ENCODE measurements at places on chromosomes 4 and X.

DNA sequence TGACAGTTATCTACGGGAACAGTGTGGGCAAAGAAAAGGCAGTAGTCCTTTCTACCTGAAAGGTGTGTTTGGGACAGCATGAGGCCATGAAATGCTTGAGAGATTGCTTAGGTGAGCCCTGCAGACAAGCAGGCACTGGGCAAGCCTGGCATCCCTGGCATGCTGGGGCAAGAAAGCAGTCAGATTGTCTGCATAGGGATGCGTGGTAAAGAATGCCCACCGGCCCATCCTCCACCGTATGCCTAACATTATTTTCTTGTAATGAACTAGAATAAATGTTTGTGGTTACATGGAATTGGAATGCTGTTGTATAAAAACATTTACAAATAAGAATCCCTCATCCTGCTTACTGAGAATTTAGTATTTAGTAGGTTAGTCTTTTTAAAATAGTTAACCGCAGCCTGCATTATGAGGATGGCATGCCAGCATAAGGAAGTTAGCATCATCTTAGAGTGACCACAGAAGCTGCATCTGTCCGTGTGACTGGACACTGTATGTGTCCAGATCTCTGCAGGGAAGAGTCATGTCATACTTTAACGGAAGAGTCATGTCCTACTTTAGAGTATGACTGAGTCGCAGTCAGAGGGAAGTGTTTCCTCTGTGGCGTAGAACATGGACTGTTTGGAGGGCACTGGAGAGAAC is 18.9 kb downstream of the ZBTB49 start:
- DNase-seq, result peak; percentile 90

DNA sequence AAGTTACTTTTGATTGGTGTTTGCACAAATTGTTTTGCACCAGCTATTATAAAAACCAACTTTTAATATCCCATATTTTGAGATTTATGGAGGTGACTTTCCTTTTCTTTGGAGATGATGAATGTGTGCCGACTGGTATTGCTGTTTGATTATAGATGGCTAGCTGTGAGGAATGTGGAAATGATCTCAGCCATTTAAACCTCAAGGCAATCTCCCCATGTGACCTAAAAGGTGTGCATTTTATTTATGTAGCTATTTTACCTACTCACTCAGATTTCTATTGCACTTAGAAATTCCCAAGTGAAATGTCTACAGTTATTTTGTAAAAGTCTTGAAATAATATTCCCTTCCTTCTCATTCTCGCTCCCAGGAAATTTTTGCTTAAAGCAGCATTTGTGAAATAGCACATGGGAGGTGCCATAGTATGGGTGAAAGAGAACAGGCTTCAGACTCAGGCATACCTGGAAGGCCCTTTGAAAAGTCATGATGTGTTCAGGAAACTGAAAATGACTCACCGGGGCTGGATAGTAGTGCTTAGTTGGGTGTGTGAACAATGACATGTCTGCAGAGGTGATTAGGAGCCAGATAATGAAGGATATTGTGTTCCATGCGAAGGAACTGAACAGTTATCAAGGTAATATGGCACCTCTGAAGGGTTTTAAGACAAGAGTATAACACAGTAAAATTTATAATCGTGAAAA is 247.6 kb downstream of the CBLL2 start:
- DNase-seq, result peak; percentile 74

- DNase-seq, result peak; percentile 89
Measured at GRCh38 chr4:97656044-97656720, 487.1 kb downstream of the STPG2 start.

DNA sequence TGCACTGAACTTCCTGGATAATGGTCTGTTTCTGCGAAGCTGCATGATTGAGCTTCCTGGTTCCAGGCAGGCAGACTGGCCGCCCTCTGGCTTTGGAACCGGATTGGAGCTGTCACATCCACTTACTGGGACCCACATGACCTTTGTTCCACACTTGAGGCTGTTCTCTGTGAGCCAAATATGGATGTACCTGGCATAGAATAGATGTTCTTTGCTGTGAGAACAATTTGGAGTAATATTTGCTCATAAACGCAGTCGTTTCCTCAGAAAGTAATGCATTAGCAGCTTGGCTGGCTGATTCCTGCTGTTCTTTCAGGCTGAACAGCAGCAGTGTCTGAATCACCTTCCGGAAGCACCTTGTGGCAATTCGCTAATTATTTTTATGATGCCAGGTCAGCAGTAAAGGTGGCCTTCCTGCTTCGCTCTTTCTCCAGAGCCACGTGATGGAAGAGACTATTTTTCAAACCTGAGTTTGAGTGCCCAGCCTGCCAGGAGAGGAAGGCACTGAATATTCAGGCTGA is 78.1 kb upstream of the BOD1L1 start:
- DNase-seq, result peak; percentile 43

GRCh38 chrX:16966752-16967448 is 20.4 kb downstream of the REPS2 start:
- no peak for DNase-seq

GRCh38 chrX:106959901-106960300 is 39.7 kb downstream of the CLDN2 start:
- DNase-seq, result peak; percentile 42

DNA sequence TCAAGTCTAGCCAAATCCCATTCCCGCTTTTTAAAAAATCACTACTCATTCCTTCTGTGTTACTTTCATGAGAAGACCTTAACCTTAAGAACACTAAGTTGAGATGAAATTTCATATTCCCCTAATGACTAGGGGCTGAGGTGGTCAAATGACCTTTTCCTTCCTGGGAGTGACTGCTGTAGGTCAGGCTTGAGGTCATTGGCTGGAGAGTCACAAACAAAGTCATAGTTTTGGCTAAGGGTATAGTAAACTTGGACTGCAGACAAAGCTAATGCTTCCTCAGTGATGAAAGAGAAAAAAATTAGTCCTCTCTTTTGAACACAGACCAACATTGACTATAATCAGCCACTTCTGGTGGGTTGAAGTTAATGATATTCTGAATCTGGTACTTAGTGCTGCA is 16.0 kb upstream of the FGF2 start:
- DNase-seq, result no peak

DNA sequence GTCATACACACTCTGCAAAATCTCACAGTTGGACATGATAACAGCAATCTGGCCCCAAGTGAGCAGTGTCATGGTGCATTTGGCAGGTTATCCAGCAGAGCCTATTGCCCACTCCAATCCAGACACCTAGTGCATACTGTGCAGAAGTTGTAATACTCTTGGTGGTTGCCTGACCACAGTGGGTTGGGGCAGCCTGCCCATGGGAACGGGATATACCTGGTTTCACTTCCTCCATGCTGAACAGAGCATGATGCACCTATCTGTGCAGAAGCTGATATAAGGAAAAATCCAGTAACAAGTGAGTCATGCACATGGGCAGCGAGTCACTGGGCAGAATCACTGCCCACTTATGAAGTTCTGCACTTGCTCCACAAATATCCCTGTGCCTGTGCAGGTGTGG is 105.3 kb upstream of the IGSF1 start:
- peak; percentile 35 for DNase-seq

GRCh38 chrX:102930990-102931756 is 5.9 kb upstream of the RAB40AL start:
- DNase-seq, result no peak

DNA sequence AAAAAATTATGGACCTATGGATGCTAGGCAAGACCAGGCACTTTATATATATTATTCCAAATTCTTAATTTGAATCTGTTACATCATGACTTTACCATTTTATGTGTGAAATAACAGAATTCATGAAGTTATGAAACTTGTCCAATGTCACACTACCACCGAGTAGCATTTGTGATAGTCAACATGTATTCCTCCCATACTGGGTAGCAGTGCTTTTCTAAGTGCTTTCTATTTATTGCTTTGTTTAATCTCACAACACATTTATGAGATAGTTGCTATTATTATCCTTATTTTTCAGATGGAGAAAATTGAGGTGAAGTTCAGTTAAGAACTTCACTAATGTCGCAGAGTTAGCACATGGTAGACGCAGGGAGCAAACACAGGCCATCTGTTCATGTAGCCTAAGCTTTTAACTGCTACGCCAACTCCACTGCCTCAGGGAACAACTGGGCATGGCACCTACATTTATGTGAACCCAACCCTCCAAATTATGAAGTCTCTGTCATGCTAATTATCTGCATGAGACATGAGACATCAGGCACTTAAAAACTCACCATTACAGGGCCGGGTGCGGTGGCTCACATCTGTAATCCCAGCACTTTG is 20.8 kb downstream of the GUCY1A1 start:
- no peak for DNase-seq

GRCh38 chrX:19839770-19840254 is 47.6 kb downstream of the SH3KBP1 start:
- peak; percentile 83 for DNase-seq

GRCh38 chr4:176780995-176781738 is 11.6 kb downstream of the VEGFC start:
- no peak for DNase-seq

DNA sequence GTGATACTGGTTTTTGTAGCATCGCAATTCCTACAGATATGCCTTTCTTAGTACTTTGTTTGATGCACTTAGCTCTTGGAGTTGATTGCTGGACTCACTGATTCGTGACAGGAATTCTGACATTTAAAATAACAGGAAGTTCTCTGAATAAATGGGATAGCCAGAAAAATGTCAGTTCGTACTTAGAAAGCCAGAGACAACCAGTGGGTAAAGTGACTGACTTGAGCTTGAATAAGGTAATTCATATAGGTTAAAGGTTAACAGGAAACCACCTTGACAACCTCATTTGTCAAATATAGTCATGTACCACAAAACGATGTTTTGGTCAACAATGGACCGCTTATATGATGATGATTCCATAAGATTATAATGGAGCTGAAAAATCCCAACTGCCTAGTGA is 181.4 kb downstream of the RPA4 start:
- DNase-seq, result no peak

DNA sequence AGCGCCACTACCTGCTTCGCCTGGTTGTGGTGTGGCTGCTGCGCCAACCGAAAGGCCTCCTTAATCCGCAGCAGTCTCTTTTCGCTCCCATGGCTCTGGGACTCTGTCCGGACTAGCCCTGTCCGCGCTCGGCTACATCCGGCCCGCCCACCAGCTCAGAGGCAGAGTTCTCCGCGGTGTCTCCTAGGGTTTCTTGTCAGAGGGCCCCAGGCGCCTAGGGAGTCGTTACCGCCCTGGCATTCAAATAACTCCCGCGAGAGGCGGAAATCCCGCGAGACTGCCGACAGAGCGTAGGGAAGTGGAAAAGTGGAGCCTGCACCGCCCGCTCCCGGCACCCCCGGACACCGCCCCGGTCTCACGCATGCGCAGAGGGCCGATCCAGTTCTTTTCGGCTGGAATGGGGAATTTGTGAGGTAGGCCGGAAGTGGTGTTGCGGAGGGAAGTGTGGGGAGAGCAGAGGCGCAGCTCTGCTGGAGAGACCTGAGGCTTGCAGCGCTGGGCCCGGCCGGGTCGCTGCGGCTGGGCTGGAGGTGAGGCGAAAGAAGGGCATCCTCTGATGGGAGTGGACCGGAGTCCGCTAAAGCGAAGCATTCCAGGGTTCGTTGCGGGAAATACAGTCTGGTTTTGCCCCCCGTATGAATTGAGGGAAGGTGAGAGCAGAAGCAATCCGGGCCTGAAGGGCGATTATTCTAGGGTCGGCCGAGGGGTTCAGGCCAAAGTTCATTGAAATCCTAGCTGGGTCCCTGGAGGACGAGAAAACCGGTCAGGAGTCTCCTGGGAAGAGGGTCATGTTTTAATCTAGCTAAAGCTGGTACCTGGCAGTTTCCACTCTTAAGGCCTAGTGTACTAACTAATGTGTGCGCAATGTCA is at the start of gene FAM200B:
FAM200B (plus strand) TSS at position 456 of the 870 bp plus-strand sequence. CDS start 5,151 bp downstream, outside the sequence.
- peak; percentile 100 for DNase-seq

DNA sequence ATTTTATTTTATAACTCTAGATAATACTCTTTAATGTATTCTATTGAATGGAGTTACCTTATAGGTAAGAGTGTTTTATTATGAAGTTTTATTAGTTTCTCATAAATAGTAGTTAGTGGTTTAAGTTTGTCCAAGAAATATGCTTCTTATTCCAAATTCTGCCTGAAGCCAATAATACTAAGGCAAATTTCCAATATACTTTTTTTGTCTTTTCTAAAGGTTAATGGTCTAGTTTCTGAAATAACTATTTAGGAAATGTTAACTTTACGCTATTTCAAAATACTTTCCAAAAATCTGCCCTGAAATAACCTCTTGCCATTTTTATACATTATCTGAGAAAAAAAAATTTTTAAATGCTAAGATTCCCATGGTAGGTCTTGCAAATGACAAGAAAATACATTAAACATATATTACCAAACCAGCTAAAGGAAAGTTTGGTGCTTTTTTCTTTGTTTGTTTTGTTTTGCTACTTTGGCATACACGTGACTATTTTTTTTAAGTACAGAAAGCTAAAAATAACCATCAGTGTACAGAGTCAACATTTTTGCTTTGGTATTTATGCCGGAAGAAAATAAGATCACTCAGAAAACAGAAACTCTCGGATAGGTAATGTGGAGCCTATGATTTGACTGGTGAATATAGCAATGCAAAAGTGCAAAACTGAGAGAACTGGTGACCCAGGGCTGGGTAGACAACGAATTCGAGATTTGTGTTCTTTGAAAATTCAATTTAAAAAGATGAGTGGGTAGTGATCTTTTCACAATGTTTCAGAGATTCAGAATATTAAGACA is 29.8 kb downstream of the PCDH18 start:
- DNase-seq, result no peak

GRCh38 chrX:134026565-134027311 is 41.3 kb upstream of the GPC3 start:
- DNase-seq, result peak; percentile 1

GRCh38 chrX:40485102-40485826 is 95.5 kb upstream of the ATP6AP2 start:
- DNase-seq, result peak; percentile 3

DNA sequence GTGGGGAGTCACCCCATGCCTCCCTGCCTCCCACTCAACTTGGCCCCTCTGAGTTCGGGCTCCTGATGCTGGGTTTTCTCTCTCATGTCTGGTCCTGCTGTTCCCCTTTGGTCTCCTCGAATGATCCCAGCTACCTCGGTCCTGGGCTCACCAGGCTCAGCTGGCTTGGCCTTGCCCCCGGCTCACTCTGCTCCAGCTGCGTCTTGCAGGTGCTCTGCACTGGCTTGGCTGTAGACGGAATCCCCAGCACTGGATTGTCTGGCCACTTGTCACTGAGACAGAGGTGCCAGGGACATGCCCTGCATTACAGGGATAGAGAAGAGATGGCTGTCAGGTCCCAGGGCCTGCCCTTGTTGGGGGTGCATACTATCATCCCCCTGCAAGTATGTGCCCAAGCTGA is 41.6 kb upstream of the NYX start:
- no peak for DNase-seq

GRCh38 chrX:140090800-140091124 is 125.4 kb upstream of the CXorf66 start:
- no peak for DNase-seq

DNA sequence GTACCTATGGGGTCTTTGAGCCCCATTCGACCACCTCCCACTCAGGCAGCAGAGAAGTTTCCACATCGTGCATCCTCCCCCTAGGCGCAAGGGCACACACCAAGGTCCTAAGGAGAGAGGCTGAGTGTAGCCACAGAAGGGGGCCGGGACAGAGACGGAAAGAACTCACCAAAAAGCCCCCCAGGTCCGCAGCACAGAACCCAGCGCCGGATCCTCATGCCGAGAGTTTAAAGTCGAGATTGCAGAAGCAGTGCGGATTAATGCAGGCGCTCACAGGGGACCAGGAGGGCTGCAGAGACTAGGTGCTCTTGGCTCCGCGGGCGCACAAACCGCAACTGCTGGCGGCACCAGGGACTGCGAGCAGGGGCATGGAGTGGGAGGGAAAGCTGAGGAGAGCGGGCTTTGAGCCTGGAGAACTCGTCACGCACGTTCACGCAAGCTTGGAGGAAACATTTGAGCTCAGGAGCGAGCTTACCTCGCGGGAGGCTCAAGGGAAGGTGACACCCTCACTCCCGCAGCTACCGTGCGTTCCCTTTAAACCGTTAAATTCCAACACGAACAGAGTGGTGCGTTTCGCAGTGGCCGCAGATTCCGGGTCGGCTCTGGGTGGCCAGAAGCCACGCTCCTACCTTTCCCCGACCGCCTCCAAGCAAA is 8.5 kb downstream of the NKX3-2 start:
- no peak for DNase-seq
